Stomach (tissue), 19 donors: ENCODE measurements at places on chromosomes 5 and 9. TPM values are rescaled to one million over a fixed set of nuclear protein-coding genes. Genes with fewer than 3 reads are reported as not detected.

DNA sequence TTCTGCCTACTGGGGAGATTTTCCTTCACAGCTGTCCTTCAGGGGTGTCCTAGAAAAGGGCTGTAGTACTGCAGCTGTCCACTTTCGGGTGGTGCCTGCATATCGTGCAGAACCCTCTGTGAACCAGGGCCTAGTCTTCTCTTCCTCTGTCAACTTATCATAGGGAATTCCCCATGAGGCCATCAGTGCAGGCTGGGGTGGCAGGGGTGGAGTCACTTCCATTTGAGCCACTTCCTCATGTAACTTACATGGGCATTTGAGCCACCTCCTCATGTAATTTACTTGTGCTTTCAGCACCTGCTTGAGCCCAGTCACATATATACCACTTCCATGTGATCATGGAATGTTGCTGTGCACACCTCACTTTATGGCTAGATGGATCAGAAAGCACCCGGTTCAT, 742.0 kb upstream of the RGMB start:
- no peaks in the 10 kb centered on the region for H3K4me1 ChIP-seq
- no peak for DNase-seq
- H3K36me3 ChIP-seq = no peaks in the 10 kb centered on the region
- H3K27me3 ChIP-seq = no peaks in the 10 kb centered on the region

DNA sequence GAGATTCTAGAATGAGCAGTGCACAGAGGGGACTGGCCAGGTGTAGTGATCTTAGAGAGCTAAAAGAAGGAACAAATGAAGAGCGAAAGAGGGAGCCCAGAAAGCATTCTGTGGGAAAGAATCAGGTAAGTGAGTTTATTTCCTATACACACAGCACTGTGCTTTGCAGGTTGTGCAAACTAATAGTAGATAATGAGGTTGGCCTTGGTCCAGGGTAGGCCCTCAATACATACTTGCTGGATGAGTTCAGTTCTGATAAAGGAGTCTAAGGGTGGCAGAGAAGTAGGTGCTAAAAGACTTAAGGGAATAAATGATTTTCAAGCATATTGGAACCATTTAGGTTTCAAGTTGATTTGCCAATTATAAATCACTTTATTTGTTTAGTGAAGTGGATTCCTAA, 122.0 kb downstream of the NPR3 start:
- H3K4me1 ChIP-seq = no peaks in the 10 kb centered on the region
- H3K36me3 ChIP-seq = no peaks in the 10 kb centered on the region
- H3K27me3 ChIP-seq = no peaks in the 10 kb centered on the region

HNRNPA0 gene
- total RNA-seq = 29.7 TPM

PRELID2 gene
- total RNA-seq = 35.6 TPM

DNA sequence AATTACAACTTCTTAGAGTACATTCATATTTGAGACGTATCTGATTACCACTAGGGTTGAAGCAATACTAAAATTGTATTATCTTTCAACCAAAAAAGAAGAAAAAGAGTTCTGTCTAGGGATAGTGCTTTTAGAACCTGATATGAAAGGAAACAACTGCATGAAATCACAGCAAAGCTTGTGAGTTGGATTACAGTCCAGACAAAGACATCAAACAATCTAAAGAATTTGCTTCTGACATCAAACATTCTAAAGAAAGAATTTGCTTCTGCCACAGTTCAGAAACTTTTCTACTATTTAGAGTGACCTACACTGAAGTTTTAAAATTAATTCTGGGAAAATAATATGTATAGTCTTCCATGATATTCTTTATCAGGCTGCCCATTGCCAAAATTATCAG, 1141.1 kb upstream of the ACO1 start:
- no peak overlapping the region for H3K27ac ChIP-seq
- no peak overlapping the region for H3K4me3 ChIP-seq
- H3K4me1 ChIP-seq = no peaks in the 10 kb centered on the region

GRCh38 chr9:137743695-137744094, 124.9 kb downstream of the EHMT1 start:
- no peak overlapping the region for H3K4me3 ChIP-seq
- H3K36me3 ChIP-seq = peaks cover 63% of the 10 kb centered on the region
- no peak for DNase-seq
- peaks cover 6% of the 10 kb centered on the region for H3K4me1 ChIP-seq

ARPC5L gene
- 20.4 TPM for total RNA-seq

ADGRD2 gene
- total RNA-seq = not detected

GOLGA2 gene
- total RNA-seq = 92.7 TPM

SRA1 gene
- total RNA-seq = 26.8 TPM

GRCh38 chr9:133601746-133602145, 7.4 kb downstream of the FAM163B start:
- H3K36me3 ChIP-seq = no peaks in the 10 kb centered on the region
- H3K4me3 ChIP-seq = no peak overlapping the region
- no peak for DNase-seq
- H3K27ac ChIP-seq = no peak overlapping the region
- no peaks in the 10 kb centered on the region for H3K4me1 ChIP-seq

- H3K4me3 ChIP-seq = no peak overlapping the region
- DNase-seq = no peak
- H3K27ac ChIP-seq = no peak overlapping the region
- no peaks in the 10 kb centered on the region for H3K27me3 ChIP-seq
These were observed 117.0 kb upstream of the NR5A1 start for GRCh38 chr9:124623966-124624734.

- H3K4me3 ChIP-seq = no peak overlapping the region
- peak; percentile 84 for DNase-seq
- peaks cover 49% of the 10 kb centered on the region for H3K4me1 ChIP-seq
- peak overlapping the region; percentile 81 for H3K27ac ChIP-seq
- no peaks in the 10 kb centered on the region for H3K27me3 ChIP-seq
- H3K36me3 ChIP-seq = no peaks in the 10 kb centered on the region
These were observed 11.9 kb downstream of the GLIPR2 start for GRCh38 chr9:36148311-36149051.

GRCh38 chr9:89008055-89008743, 16.9 kb downstream of the S1PR3 start:
- H3K4me1 ChIP-seq = no peaks in the 10 kb centered on the region
- H3K4me3 ChIP-seq = no peak overlapping the region
- H3K27me3 ChIP-seq = no peaks in the 10 kb centered on the region
- peaks cover 9% of the 10 kb centered on the region for H3K36me3 ChIP-seq
- no peak overlapping the region for H3K27ac ChIP-seq

DNA sequence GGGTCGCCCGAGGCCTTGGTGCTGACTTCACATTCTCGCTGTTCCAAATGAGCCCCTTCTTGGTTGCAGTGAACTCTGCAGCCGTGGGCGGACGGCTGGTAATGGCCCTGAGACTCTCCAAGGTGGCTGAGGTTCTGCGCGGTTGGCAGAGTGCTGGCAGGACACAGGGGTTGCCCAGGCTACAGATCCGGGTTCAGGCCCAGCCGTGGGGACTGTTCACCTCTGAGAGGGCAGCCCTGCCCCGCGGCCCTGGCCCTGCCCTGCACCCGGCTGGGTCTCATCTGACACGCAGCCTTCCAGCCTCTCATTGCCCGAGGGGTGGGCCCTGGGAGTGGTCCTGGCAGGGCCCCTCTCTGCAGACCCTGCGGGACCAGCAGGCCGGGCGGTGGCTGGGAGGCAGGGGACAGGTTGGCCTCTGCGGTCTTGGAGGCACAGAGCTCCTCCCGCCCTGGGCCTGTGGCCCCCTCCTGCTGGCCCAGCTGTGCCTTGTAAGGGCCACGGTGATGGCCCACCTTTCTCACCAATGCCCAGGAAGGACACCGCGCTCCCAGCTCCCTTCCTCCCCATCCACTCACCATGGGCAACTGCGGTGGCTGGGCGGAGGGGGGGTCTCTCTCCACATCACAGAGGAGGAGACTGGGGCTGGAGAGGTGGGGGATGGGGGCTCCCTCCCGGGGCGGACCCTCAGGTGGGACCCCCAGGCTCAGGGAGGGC, 51.6 kb downstream of the AHRR start:
- peaks cover 12% of the 10 kb centered on the region for H3K4me1 ChIP-seq
- H3K36me3 ChIP-seq = no peaks in the 10 kb centered on the region
- H3K27ac ChIP-seq = peak overlapping the region; percentile 64
- DNase-seq = no peak
- H3K4me3 ChIP-seq = peak overlapping the region; percentile 47

LIFR gene
- 75.1 TPM for total RNA-seq

DNA sequence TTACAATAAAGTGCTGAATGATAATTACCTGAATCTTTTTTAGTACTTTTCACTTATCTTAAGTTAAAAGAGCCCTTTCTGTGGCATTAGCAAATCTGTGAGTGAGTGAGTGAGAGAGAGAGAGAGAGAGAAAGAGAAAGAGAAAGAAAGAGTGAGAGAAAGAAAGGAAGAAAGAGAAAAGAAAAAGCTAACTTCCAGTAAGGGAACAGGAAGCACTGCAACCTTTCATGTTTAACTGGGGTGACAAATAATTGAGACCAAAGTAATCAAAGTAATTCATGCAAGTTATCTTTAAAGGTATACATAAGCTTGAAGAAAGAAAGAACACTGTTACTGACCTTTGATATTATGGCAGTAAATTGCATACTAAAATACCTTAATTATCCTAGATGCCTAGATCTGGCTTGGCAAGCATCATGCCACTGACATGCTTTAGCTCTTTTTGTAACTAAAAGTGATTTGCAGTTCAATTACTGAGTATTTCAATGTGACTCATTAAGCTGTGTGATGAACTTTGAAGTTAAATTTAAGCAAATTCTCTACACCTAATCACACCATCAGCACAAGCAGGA, 21.7 kb downstream of the FEM1C start:
- no peak overlapping the region for H3K4me3 ChIP-seq
- no peak overlapping the region for H3K27ac ChIP-seq
- H3K4me1 ChIP-seq = peaks cover 51% of the 10 kb centered on the region

BOD1 gene
- total RNA-seq = 58.4 TPM

ARSK gene
- total RNA-seq = 11.0 TPM

GRCh38 chr5:177403102-177403791, 2.8 kb upstream of the PFN3 start:
- H3K4me1 ChIP-seq = peaks cover 31% of the 10 kb centered on the region
- H3K4me3 ChIP-seq = peak overlapping the region; percentile 79
- no peaks in the 10 kb centered on the region for H3K36me3 ChIP-seq
